ENCODE measurements at places on chromosomes 5 and 9.

DNA sequence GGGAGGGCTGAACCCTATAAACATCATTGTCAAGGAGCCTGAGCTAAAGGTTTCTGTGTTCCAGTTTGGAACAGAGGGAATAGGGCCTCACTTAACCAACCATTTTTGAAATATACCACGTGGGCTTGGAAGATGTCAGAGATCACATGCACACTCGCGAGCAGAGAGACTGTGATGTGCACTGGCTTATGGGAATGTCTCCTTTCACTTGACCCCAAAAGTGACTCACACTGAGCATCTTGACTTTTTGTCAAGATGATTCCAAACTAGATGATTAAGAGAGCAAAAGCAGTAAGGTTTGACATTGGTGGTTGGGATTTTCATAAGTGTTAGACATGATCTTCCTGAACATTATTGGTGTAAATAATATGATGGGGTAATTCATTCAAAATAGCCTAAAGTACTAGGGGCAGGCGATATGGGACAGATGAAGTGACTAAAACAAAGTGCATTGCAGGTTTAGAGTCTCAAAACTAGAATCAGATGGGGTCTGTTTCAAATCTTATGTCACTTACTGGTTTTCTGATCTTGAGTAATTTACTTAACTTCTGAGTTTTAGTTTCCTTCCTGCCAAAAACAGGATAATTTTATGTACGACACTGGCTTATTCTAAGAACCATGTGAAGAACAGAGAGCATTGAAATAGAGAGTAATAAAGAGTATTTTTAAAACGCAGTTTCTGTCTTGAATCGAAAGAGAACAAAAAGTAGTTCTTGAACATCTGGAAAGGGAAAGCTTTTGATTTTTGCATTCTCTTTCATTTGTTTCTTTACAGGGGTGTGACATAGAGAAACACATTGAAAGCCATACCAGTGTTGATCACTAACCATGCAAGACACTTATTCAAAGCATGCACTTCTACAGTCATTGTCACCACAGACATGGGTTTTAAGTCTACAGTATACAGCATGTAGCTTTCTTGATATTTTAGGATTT lies 383.0 kb downstream of the DIRAS2 start:
- DNase-seq: no peak

GRCh38 chr5:132389051-132389331 lies 19.5 kb downstream of the SLC22A5 start:
- no peak for DNase-seq

GRCh38 chr5:157821822-157822622 lies 36.9 kb downstream of the CLINT1 start:
- no peak for DNase-seq

- no peak for DNase-seq
Observed at GRCh38 chr5:117621921-117622320, 1047.3 kb upstream of the SEMA6A start.

GRCh38 chr5:139278540-139279274 lies 14.8 kb upstream of the MATR3 start:
- DNase-seq: no peak

DNA sequence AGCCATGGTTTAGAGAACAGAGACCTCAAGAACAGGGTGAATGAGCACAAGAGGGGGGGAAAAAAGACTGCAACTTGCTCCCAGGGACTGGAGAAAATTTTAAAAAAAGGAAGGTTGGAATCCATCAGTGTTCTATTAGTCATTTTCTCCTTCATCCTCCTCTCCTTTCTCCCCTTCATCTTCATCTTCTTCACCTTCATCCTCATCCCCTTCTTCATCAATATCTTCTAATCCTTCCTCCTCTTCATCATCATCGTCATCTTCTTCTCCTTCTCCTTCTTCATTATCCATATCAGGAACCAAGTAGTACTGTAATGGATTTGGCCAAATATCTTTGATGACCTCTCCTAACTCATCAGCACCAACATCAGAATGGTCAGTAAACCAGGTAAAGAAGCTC lies 86.1 kb downstream of the LIX1 start:
- DNase-seq: no peak

DNA sequence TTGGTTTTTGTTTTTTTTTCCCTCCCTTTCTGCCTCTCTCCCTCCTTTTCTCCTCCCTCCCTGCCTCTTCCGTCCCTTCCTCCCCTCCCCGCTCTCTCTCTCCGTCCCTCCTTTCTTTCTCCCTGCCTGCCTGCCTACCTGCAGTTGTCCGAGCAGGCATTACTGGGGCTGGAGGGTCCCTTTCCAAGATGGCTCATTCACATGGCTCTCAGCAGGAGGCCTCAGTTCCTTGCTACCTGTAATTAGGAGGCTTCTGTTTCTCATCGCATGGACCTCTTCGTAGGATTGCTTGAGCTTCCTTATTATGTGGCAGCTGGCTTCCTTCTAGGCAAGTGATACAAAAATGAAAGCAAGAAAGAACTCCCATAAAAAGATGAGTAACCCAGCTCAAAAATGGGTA lies 8.0 kb downstream of the RGS3 start:
- no peak for DNase-seq

DNA sequence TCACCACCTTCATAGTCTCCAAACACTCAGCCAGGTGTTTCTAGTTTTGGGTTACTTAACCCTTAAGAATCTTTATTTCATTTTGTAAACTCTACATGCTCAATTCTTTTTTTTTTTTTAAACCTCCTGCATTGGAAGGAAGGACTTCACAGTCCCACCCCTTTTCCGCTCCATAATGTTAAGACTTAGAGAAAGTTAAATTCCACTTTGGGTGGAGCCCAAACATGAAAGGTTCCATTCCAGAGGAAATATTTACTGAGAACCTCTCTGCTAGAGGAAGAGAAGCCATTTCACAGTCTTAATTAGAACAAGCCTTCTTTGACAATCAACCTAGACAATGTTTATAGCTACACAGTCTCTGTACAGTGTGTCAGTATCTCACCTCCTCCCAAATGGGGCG lies 312.3 kb downstream of the MLLT3 start:
- no peak for DNase-seq

DNA sequence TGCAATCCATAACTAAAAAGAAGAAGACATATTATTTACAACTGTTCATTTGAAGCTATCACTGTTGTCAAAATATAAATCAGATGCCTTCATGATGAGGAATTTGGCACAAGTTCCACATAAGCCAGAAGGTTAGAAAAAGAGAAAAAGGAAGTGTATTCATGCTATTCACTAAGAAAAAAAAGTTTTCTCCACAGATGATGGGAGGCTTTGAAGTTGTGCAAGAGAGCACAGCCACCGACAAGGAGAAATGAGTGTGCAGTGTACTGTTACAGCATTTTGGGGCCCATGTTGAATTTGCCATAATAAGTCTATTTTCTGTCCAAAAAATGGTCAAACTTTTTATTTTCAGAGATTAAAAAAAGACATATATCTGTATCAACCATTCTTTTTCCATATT lies 32.9 kb upstream of the IFNK start:
- DNase-seq: no peak

GRCh38 chr9:4748612-4749011 lies 7.6 kb upstream of the AK3 start:
- DNase-seq: no peak

- DNase-seq: no peak
Observed at GRCh38 chr9:29974197-29974596, 2400.9 kb upstream of the C9orf72 start.

DNA sequence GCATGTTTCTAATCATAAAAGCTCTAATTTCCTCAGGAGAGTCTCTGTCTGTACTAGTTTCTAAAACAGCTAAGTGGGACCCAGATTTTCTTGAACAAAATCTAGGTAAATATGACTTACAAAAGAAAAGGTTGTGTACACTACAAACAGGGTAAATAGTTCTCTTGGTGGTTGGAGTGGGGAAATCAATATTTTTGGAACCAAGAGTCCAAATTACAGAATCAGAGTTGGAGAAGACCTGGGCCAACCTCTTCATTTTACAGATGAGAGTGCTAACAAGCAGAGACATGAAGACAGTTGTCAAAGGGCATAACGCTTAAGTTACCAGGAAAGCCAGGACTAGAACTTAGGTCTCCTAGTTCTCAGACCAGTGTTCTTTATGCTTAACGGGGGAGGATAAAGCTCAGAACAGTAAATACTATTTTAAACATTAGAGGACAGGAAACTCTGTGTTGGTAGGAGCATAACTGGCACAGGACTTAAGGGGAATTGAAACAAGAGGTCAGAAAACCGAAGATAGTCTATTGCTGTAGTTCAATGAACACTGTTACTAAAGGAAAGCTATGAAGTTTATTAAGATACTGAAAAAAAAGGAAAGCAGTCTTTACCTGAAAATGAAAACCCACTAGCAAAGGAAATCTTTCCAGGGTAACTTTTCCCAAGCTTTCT lies 9.3 kb upstream of the GOLGA1 start:
- DNase-seq: no peak

DNA sequence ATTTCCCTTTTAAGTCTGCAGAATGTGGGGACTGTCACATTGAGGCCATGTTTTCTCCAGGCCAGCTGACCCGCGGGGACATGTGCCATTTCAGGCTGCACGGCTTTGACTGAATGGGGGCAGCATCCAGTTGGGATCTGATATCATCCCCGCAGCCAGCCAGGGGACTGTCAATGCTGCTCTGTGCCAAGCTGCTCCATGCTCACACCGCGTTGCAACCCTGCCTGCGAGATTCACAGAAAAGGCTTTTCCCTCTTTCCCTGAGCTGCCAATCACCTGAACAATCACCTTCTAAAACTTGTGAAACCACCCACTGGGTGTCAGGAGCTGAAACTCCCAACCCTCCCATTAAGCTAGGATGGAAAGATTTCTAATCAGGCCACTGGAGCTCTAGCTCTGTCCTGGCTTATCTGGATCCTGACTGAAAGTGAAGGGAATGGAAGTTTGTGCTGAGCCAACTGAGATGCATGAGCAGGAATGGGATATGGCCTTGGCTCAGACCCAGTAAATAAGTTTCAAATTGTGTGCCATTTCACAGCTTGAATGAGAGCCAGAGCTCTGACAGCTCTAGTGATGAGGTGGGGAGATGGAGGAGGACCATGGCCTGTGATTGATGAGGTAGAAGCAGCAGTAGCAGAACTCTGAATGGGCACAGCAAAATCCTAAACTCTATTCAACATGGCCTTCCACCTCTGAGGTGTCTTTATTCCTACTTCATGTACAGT lies 34.5 kb upstream of the ZNF366 start:
- DNase-seq: no peak

GRCh38 chr5:68709239-68709638 lies 384.6 kb upstream of the SLC30A5 start:
- DNase-seq: no peak

- DNase-seq: no peak
Observed at GRCh38 chr5:141001844-141002604, 35.7 kb downstream of the PCDHAC2 start.

GRCh38 chr9:92949266-92949982 lies 2.1 kb downstream of the FGD3 start:
- no peak for DNase-seq

- DNase-seq: peak; percentile 67
Observed at GRCh38 chr9:130701059-130702022, 7.8 kb downstream of the EXOSC2 start.

DNA sequence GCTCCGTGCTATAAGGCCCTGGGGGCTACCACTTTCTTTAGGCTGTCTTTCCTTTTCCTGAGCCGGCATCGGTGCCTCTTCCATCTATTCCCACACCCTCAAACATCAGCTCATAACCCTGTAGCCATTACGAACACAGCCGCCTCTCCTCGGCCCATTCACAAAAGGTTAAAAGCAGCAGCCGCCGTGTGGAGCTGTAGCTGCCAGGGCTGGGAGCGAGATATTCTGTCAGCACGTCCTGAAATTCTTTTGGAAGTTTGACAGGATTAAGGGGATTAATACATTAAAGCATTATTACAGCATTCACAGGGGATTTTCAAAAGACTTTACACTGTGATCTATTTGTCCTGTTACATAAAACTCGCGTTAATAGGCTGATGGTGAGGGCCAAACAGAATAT lies 428.2 kb downstream of the CDK5RAP2 start:
- no peak for DNase-seq

DNA sequence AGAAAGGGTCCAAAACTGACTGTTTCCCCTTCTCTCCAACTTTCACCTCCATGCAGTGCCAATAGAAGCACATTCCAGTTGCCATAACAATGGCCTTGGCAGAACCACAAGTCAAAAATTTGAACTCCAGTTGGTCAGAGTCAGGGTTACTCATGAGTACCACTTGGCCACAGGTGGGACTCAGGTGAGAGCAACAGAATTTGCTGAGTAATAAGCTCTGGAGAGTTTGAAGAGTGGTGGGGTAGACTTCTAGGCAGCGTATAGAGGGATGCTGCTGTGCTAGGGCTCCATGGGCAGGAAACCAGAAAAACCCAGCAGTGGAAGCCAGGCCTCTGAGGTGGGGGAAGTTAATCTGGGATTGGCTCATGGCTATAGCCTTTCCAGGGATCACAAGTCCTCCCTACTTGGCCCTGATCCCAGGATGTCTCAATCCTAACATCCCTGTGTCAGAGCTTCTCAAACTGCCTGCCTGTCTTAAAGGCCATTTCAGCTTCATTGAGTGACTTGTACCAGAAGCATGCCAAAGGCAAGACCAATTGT lies 30.2 kb downstream of the SNX18 start:
- no peak for DNase-seq

GRCh38 chr9:19026375-19026774 lies 6.6 kb downstream of the SAXO1 start:
- DNase-seq: no peak

All from activated naive CD4-positive, alpha-beta T cell (primary cell).